ENCODE measurements at places on chromosomes 7 and 10.

GRCh38 chr7:16839646-16840045, 34.8 kb upstream of the AGR2 start:
- DNase-seq, result no peak

DNA sequence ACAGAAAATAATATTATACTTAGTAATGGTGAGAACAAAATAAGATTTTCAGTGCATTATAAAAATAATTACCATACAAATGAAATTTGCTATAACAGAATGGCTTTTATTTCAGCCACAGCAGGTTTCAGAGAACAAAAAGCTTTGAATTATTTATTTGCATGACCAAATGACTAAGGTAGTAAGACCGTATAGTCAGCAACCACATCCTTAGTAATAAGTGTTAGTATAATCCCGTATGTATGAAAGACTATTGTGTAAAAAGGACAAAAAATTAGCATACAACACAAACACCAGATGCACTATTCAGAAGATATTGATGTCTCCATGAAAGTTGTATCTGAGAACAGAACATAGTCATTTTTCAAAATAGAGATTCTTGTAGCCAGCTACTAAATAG, 12.2 kb downstream of the PDZD8 start:
- no peak for DNase-seq

DNA sequence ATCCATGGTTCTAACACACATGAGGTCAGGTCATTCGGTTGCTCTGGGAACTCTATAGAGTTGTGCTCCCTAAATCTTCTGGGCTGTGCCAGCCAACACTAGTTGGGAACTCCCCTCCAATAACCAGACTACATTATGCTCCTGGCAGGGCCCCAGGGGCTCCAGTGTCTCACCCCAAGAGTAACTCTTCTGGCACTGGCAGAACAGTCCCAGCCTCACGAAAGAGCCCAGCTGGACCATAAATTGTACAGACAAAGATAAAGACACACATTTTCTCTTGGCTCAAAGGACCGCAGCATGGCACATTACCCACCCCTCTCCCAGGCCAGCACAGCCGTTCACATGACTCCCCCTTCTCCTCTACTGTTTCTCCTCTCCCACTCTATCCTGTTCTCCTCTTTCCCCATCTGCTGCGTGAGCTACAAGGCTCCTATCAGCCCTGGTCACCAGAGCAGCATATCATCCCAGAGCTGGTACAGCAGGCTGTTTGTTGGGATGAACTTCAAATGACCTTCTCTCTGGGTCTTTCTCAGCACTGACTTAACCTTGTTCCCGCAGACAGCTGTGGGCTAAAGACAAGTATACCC, 230.6 kb downstream of the PLXNA4 start:
- DNase-seq, result no peak

DNA sequence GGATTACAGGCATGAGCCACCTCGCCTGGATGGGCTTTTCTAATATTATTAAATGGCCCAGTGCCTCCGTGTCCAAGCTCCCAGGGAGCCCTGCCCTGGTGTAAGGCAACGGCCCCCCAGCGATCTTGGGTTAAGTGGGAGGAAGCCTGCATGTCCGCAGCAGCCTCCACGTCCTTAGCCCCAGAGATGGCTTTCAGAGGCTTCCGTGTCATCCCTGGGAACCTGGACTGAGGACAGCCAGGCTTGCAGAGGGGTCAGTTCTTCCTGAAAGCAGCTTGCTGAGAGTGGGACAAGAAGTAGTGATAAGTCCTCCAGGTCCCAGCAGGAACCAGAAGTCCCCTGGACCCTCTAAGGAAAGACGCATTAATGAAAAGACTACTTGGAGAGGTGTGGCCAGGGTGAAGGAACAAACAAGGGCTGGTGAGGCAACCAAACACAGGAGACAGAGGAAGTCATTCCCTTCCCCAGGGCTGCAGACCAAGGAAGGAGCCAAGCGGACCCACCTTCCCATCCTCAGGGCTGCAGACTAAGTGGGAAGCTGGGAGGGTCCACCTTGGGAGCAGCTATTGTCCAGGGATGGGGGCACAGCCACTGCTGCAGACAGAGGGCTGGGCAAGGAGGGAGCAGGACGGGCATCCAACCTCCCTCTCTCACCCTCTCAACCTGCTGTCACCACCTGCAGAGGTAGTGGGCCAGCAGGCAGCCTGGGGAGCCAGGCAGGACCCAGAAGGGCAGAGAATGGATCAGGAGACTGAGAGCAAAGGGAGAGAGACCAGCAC, 13.0 kb upstream of the INSIG1 start:
- no peak for DNase-seq

GRCh38 chr10:15265056-15265455, 96.6 kb upstream of the NMT2 start:
- no peak for DNase-seq

DNA sequence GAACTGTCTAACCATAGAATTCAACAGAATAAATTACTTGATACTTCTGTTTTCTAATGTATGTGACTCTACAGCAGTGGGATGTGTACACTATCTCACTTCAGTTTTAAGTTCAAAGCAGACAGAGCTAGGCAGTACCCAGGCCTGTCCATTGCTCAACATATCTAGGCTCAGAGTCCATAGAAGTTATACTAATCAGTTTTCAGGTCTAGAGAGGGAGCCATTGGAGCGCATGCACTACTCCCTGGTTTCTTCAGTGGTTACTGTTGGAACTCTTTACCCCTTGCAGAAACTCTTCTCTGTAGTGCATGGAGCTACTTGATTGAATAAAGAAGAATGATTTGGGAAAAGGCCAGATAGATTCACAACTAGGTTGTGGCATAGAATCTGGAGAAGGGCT, 4.4 kb downstream of the CD36 start:
- no peak for DNase-seq

GRCh38 chr10:70996549-70996948, 108.2 kb upstream of the PCBD1 start:
- DNase-seq, result no peak

Data from NT2/D1 (cell line).